ENCODE measurements at places on chromosomes 3 and 15. TPM values are rescaled to one million over a fixed set of nuclear protein-coding genes. Genes with fewer than 3 reads are reported as not detected.

DNA sequence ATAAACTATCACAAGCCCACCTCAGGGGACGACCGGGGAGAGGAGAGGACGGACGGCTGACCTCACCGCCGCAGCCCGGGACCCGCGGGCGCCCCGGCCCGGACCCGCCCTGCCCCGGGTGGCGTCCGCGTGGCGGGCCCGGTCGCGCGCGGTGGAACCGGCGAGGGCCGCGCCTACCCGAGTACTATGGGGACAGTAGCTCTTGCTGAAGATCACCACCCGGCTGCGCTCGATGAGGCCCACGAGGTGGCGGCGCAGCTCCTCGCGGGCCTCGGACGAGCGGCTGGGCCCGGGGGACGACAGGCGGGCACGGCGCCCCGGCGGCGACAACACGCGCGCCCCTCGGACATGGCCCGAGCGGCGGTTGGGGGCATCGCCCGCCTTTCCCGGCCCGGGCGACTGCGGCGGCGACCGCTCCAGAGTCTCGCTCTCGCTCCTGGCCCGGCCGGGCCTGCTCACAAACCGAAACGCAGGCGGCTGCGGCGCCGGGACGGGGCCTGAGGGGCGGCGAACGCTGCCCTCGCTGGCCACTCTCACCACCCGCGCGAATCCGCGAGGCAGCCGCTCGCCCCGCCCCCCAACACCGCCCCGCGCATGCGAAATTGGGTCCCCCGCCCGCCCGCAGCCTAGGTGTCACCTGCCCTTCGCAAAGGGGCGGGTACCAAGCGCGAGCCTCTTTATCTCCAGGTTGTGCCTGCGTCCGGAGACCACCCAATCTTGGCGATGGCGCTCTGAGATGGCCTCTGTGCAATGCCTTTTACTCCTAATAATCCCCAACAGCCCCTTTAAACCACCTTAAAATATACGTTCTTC is at the start of gene TXNRD3:
TXNRD3 (minus strand) TSS at position 554 of the 813 bp plus-strand sequence.
- peak within 1 kb of the TSS; percentile 42 for H3K4me3 ChIP-seq
- H3K36me3 ChIP-seq = no peaks in the 10 kb centered on the region
- DNase-seq = peak; percentile 59
- no peak within 1 kb of the TSS for H3K27ac ChIP-seq
- peaks cover 3% of the 10 kb centered on the region for H3K4me1 ChIP-seq

DNA sequence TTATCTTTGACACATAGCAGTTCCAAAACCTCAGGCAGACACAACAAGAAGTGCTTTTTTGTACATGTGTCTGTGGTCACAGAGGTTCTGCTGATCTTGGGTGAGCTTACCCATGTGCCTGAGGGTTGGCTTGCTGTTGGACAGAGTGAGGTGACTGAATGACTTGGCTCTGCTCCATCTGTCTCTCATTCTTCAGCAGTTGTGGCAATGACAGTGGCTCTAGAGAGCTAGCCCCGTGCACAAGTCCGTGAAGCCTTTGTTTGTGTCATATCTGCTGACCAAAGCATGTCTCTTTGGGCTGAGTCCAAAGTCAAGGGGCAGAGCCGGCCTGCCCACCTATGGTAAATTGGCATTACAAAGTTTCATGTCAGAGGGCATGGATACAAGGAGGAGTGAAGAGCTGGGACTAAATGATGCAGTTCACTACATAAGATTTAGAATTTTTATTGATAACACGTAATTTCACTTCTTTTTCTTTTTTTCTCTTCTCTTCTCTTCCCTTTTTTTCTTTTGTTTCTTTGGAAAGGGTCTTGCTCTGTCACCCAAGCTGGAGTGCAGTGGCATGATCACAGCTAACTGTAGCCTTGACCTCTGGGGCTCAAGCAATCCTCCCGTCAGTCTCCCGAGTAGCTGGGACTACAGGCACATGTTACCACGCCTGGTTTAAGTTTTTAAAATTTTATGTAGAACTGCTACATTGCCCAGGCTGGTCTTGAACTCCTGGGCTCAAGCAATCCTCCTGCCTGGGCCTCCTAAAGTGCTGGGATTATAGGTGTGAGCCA is 77.9 kb downstream of the ITPR1 start:
- DNase-seq = no peak
- H3K27ac ChIP-seq = no peak overlapping the region
- H3K36me3 ChIP-seq = no peaks in the 10 kb centered on the region
- H3K27me3 ChIP-seq = no peaks in the 10 kb centered on the region
- H3K4me3 ChIP-seq = no peak overlapping the region

GRCh38 chr15:91104111-91104510 is 4.1 kb downstream of the SV2B start:
- H3K4me3 ChIP-seq = no peak overlapping the region
- no peak for DNase-seq
- H3K4me1 ChIP-seq = no peaks in the 10 kb centered on the region
- no peak overlapping the region for H3K27ac ChIP-seq
- H3K27me3 ChIP-seq = peaks cover 50% of the 10 kb centered on the region
- no peaks in the 10 kb centered on the region for H3K36me3 ChIP-seq

DNA sequence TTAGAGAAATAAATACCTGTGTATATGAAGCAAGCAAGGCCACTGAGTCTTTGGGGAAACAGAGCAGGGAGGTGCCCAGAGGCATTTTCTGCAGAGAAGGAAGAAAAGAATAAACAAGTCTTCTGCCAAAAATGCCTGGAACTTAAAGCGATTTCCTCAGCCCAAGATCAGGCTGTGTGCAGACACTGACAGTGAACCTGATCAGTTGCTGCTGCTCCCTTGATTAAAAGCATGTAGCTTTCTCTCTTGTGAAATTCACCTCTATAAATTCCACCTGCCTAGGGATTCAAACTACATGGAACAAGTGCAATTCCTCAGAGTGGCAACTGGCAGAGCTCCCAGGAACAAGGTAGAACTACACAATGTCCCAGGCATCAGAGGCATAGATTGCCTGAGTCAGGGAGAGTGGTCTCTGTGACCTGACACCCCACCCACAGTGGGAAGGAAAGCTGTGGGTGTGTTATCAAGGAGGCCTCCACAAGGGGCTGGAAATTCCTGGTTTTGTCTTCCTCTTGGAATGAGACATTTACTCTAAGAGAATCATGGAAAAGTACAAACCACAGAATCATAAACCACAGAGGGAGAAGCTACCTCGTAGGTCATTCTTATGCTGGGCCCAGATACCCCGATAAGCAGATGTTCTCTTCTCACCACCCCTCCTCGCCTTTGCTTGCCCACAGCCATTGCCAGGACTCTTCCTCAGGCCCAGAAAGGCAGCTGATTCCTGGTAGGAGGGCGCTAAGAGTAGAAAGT is 1.8 kb upstream of the ZBTB38 start:
- DNase-seq = no peak
- H3K36me3 ChIP-seq = no peaks in the 10 kb centered on the region
- no peaks in the 10 kb centered on the region for H3K27me3 ChIP-seq

DNA sequence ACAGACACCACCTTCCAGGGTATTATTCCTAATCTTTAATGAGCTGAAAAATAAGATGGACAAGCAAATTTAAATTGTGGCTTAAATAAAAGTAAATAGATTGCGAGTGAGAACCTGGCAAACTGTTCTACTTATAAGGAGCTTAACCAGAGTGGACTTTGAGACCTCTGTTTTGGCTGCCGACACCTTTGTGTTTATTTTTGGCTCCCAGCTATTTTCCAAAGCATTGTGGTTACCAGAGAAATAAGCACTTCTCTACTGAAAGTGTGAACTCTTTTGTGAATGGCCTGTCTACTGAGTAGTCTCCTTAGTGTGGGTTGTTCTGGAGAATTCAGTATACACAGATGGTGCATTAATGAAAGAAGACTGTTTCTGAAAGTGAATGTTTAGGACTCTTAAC is 109.4 kb downstream of the ATP8B4 start:
- H3K36me3 ChIP-seq = no peaks in the 10 kb centered on the region
- DNase-seq = no peak
- H3K27me3 ChIP-seq = no peaks in the 10 kb centered on the region
- H3K27ac ChIP-seq = no peak overlapping the region

GRCh38 chr3:50616003-50616769 is 765 bp upstream of the MAPKAPK3 start:
- peak; percentile 75 for DNase-seq
- peak overlapping the region; percentile 14 for H3K27ac ChIP-seq
- peaks cover 87% of the 10 kb centered on the region for H3K4me1 ChIP-seq
- peaks cover 3% of the 10 kb centered on the region for H3K36me3 ChIP-seq

- DNase-seq = no peak
- no peaks in the 10 kb centered on the region for H3K4me1 ChIP-seq
- H3K27me3 ChIP-seq = no peaks in the 10 kb centered on the region
- H3K27ac ChIP-seq = no peak overlapping the region
- no peak overlapping the region for H3K4me3 ChIP-seq
- H3K36me3 ChIP-seq = no peaks in the 10 kb centered on the region
These were observed 267.7 kb downstream of the XXYLT1 start for GRCh38 chr3:195003006-195003892.

The LRRC15 gene
- not detected for total RNA-seq

The FBXO40 gene
- not detected for total RNA-seq

The GRM7 gene
- total RNA-seq = not detected

The CPNE4 gene
- total RNA-seq = not detected

The SLC22A13 gene
- total RNA-seq = 0.66 TPM

The CAMK2N2 gene
- total RNA-seq = 0.19 TPM

The TRIM71 gene
- 0.32 TPM for total RNA-seq
